ENCODE measurements at places on chromosomes 12 and 14. TPM values are rescaled to one million over a fixed set of nuclear protein-coding genes. Genes with fewer than 3 reads are reported as not detected.

Gene FAM181A
- not detected for total RNA-seq

Gene OAS3
- 23.5 TPM for total RNA-seq

Gene TCTN2
- total RNA-seq = 12.8 TPM

Gene ARHGDIB
- total RNA-seq = 0.79 TPM

Gene TAC3
- total RNA-seq = not detected

Data from A549 treated with Hydrocortisone at 1 μM for 4 hours (cell line).